ENCODE measurements at places on chromosomes 6 and 20.

DNA sequence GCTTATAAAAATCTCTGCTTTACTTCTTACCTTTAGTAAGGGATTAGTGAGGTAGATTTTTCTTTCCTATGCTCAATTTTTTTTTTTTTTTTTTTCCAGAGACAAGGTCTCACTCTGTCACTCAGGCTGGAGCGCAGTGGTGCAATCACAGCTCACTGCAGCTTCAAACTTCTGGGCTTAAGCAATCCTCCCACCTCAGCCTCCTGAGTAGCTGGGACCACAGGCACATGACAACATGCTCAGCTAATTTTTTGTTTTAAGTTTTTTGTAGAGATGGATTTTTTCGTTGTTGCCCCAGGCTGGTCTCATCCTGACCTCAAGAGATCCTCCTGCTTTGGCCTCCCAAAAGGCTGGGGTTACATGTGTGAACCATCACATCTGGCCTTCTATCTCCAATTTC, 58.9 kb upstream of the RREB1 start:
- no peaks in the 10 kb centered on the region for H3K27me3 ChIP-seq
- H3K4me1 ChIP-seq = no peaks in the 10 kb centered on the region
- H3K27ac ChIP-seq = no peak overlapping the region
- H3K36me3 ChIP-seq = no peaks in the 10 kb centered on the region

- no peaks in the 10 kb centered on the region for H3K27me3 ChIP-seq
- H3K27ac ChIP-seq = peak overlapping the region; percentile 86
- H3K4me1 ChIP-seq = peaks cover 22% of the 10 kb centered on the region
- H3K4me3 ChIP-seq = peak overlapping the region; percentile 88
- peak; percentile 42 for DNase-seq
Measured at GRCh38 chr20:32819992-32820697, 391 bp downstream of the MAPRE1 start.

DNA sequence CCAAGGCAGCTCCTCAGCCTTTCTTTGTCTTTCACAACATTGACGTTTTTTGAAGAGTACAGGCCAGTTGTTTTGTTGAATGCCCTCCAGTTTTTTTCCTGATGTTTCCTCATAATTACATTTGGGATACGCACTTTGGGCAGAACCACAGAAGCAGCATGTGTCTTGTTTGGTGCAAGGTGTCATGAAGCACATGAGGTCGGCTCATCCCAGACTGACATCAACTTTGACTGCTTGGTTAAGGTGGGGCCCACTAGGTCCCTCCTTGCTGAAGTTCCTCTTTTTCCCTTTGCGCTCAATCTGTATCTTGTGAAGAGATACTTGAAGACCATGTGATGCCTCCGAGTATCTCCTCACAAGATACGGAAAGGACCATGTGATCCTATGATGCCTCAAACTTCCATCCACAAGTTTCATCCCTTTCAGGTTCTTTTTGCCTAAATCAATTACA, 10.5 kb downstream of the SNAI1 start:
- H3K27ac ChIP-seq = no peak overlapping the region
- H3K4me3 ChIP-seq = no peak overlapping the region
- DNase-seq = peak; percentile 45
- peaks cover 17% of the 10 kb centered on the region for H3K4me1 ChIP-seq
- H3K36me3 ChIP-seq = no peaks in the 10 kb centered on the region
- no peaks in the 10 kb centered on the region for H3K27me3 ChIP-seq

DNA sequence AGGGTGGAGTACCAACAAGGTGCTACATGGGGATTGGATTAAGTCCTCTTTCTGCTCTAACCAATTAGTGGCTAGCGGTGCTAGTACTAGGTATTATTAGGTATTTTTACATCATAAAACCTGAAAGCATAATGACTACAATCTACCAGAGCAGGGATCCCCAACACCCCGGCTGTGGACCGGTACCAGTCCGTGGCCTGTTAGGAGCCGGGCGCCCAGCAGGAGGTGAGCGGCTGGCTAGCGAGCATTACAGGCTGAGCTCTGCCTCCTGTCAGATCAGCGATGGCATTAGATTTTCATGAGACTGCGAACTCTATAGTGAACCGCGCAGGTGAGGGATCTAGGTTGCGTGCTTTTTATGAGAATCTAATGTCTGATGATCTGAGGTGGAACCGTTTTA, 9.1 kb upstream of the CD40 start:
- no peaks in the 10 kb centered on the region for H3K4me1 ChIP-seq
- no peak for DNase-seq
- H3K36me3 ChIP-seq = no peaks in the 10 kb centered on the region
- H3K4me3 ChIP-seq = no peak overlapping the region
- no peak overlapping the region for H3K27ac ChIP-seq
- peaks cover 4% of the 10 kb centered on the region for H3K27me3 ChIP-seq

- H3K27me3 ChIP-seq = no peaks in the 10 kb centered on the region
- H3K4me1 ChIP-seq = no peaks in the 10 kb centered on the region
- H3K4me3 ChIP-seq = no peak overlapping the region
Measured at GRCh38 chr6:54874349-54875048, 27.9 kb downstream of the FAM83B start.

- H3K27me3 ChIP-seq = no peaks in the 10 kb centered on the region
- H3K4me1 ChIP-seq = no peaks in the 10 kb centered on the region
- peak; percentile 14 for DNase-seq
- peak overlapping the region; percentile 57 for H3K4me3 ChIP-seq
- H3K36me3 ChIP-seq = no peaks in the 10 kb centered on the region
Measured at GRCh38 chr20:11686820-11687543, 230.7 kb upstream of the BTBD3 start.

DNA sequence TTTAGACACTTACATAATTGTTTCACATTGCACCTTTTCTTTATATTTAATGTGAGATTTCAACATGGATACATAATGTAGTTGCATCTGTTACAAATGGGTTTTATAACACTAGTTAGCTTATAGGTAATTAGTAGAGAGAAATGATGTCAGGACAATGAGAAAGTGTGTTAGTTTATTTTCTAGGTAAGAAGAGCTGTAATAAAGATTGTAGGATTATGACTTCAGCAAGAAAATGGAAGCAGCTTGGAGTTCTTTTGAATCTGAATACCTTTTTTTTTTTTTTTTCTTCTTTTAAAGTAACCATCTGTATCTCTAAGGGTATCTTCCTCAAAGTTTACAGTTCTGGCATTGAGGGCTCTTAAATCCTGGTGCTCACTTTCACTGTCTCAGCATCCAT, 35.3 kb downstream of the CD2AP start:
- H3K27me3 ChIP-seq = no peaks in the 10 kb centered on the region
- H3K27ac ChIP-seq = no peak overlapping the region
- DNase-seq = no peak
- H3K36me3 ChIP-seq = no peaks in the 10 kb centered on the region
- no peak overlapping the region for H3K4me3 ChIP-seq
- H3K4me1 ChIP-seq = no peaks in the 10 kb centered on the region

GRCh38 chr20:15146948-15147347, 809.5 kb upstream of the FLRT3 start:
- H3K4me1 ChIP-seq = no peaks in the 10 kb centered on the region
- no peak overlapping the region for H3K4me3 ChIP-seq
- H3K36me3 ChIP-seq = no peaks in the 10 kb centered on the region
- no peaks in the 10 kb centered on the region for H3K27me3 ChIP-seq
- no peak overlapping the region for H3K27ac ChIP-seq

DNA sequence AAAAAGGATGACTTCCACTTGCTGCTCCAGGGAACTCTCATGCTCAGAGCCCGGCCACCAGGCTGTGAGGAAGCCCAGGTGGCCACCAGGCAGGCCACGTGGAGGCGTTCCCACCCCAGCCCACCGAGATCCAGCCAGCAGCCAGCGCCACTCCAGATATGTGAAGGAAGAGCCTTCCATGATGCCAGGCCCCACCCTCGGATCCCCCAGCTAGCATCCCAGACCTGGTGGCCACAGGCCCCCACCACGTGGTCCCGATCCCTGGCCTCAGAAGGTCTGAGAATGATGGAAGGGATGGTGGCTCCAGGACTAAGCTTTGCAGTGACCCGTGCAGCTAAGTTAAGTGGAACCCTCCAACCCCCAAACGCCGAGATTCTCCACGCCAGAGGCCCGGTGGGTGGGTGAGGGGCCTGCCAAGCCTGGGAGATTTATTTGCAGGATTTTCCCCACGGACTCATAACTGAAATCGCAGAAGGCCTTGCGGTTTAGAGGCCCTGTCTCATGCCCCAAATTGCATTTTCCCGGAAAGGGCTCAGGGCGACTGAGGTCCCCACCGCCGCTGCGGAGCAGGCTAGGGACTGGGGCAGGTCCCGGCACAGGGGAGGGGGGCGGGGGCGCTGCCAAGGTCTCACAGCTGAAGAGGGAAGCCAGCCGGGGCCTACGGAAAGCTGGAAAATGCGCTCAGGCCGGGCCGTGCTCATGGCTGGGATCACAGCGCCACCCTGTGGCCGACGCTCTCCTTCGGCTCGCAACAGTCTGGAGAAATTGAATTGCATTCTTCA, 31.1 kb upstream of the CST7 start:
- H3K27ac ChIP-seq = no peak overlapping the region
- DNase-seq = peak; percentile 68
- H3K27me3 ChIP-seq = no peaks in the 10 kb centered on the region
- no peaks in the 10 kb centered on the region for H3K36me3 ChIP-seq

DNA sequence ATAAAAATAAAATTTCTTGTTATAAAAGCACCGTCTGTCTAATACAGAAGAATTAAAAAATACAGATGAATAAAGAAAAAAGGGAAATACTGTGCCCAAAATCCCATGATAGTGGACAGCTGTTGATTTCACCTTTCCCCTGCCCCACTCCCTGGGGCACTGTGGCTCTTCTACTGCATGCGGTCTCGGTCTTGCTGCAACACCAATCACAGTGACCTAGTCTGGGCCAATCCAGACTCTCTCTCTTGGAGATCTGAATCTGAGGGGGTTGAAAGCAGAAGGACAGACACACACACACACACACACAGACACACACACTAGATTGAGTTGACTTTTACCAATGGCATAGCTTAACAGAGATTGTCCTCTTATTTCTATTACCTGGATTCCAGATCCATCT, 70.5 kb upstream of the FYN start:
- H3K36me3 ChIP-seq = no peaks in the 10 kb centered on the region
- H3K4me1 ChIP-seq = peaks cover 3% of the 10 kb centered on the region
- DNase-seq = no peak
- H3K4me3 ChIP-seq = no peak overlapping the region

DNA sequence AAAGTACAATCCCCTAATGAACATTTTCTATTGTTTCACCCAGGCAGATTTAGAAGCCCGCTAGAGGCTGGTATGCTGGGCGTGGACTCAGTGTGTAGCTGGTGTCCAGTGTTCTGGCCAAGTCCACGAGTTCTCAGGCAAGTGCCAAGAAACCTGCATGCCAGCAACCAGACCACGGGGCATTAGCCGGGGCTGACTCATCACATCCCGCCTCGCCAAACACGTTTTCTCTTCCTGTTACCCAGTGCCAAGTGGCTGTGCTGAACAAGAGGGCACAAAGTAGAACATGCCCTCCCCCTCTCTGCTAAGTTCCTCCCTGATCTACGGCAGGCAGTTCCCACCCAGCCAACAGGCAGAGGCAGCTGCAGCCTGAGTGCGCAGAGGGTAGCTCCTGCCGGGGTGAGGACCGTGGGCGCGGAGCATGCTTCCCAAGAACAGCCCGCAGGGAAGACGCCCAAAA, 29.6 kb downstream of the RAMACL start:
- H3K36me3 ChIP-seq = no peaks in the 10 kb centered on the region
- peaks cover 22% of the 10 kb centered on the region for H3K4me1 ChIP-seq
- H3K4me3 ChIP-seq = no peak overlapping the region
- no peaks in the 10 kb centered on the region for H3K27me3 ChIP-seq

- no peaks in the 10 kb centered on the region for H3K4me1 ChIP-seq
- H3K27ac ChIP-seq = no peak overlapping the region
- H3K27me3 ChIP-seq = no peaks in the 10 kb centered on the region
- DNase-seq = no peak
Measured at GRCh38 chr6:89002523-89002922, 39.1 kb upstream of the RNGTT start.

GRCh38 chr20:2709205-2709981, 16.8 kb downstream of the EBF4 start:
- no peaks in the 10 kb centered on the region for H3K4me1 ChIP-seq
- no peak for DNase-seq
- no peak overlapping the region for H3K27ac ChIP-seq
- H3K36me3 ChIP-seq = no peaks in the 10 kb centered on the region
- peaks cover 3% of the 10 kb centered on the region for H3K27me3 ChIP-seq

- H3K27me3 ChIP-seq = no peaks in the 10 kb centered on the region
- no peak overlapping the region for H3K27ac ChIP-seq
- no peak overlapping the region for H3K4me3 ChIP-seq
- H3K4me1 ChIP-seq = no peaks in the 10 kb centered on the region
Measured at GRCh38 chr20:41274152-41274551, 43.4 kb downstream of the ZHX3 start.

DNA sequence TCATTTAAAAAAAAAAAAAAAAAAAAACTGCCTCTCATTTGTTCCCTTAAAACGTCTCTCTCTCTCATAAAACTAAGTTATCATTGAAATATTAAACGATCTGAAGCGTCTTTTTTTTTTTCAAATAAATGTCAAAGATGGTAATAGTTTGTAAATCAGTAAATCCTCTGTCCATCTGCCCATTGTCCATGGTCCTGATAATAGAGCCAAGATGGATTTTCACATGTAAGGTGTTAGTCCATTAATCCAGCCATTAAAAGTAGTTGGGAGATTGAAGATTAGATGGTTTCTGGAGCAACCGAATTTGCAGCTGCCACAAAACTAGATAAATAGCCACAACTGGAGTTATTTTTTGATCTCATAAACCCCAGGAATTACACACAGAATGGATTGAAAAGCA, 145.8 kb upstream of the SNX9 start:
- H3K27me3 ChIP-seq = peaks cover 12% of the 10 kb centered on the region
- no peak for DNase-seq
- no peak overlapping the region for H3K4me3 ChIP-seq
- H3K4me1 ChIP-seq = no peaks in the 10 kb centered on the region
- no peaks in the 10 kb centered on the region for H3K36me3 ChIP-seq
- no peak overlapping the region for H3K27ac ChIP-seq

DNA sequence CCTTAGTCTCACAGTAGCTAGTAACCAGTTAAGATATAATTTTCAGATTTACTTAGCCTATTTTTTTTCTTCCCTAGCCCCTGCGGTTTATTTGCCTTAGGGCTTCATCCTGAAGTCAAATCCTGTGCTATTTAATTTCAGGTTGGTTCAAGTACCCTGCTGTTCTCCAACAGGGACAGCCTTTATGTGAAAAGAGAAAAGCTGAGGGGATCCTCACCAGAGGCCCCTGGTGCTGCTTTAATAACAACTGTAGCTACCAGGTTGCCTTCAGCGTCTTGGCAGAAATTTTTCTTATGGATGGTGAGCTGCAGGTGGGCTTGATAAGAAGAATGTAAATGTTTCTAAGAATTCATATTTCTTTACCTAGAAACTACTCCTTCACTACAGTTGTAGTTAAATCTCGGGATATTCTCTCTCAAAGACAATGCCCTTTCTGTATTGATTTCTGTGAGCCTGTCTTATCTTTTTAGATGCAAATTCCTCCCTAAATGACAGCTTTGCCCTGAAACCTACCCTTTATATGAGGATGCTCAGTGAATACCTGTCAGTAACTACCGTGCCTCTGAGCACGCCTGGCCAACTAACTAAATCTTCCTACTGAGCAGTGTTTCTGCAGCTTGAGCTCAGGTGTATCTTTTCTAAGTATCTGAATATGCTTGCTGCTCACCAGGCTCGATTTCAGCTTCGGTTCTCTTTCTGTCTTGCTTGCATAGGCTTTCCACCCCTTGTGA, 320.5 kb downstream of the MMUT start:
- H3K4me1 ChIP-seq = no peaks in the 10 kb centered on the region
- H3K36me3 ChIP-seq = no peaks in the 10 kb centered on the region
- DNase-seq = no peak
- no peaks in the 10 kb centered on the region for H3K27me3 ChIP-seq
- no peak overlapping the region for H3K4me3 ChIP-seq
- no peak overlapping the region for H3K27ac ChIP-seq

All from fibroblast of lung (primary cell).